ENCODE measurements at places on chromosomes 1 and 21. TPM values are rescaled to one million over a fixed set of nuclear protein-coding genes. Genes with fewer than 3 reads are reported as not detected.

GRCh38 chr1:70503358-70503757, 92.3 kb downstream of the CTH start:
- H3K4me3 ChIP-seq: no peak overlapping the region
- H3K4me1 ChIP-seq: peaks cover 4% of the 10 kb centered on the region
- no peaks in the 10 kb centered on the region for H3K27me3 ChIP-seq
- H3K27ac ChIP-seq: no peak overlapping the region

Gene CSF1
- total RNA-seq: 38.0 TPM

DNA sequence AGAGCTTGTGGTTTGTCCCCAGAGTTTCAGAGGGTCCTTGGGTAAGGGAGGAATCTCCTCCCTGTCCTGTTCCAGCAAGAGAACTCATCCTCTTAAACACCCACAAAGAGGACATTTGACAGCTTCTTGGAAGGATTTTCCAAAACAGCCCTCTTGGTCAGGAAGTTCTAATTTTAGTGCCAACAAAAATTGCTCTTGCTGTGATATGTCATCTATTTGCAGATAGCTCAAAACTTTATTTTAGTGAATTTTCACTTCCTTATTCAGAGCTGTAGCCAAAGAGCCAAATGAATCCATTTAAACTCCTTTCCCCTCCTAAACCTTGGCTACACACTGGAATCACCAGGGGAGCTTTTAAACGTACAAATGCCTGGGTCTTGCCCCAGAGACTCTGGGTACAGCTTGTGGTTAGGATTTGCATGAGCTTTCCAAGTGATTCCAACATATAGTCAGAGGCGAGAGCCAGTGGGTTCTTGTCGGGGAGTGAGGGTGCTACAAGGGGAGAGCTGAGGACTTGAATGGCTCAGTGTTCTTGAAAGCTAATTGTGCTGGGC, 11.8 kb upstream of the RASSF5 start:
- DNase-seq: peak; percentile 85
- H3K27ac ChIP-seq: peak overlapping the region; percentile 25
- H3K4me3 ChIP-seq: no peak overlapping the region
- H3K36me3 ChIP-seq: peaks cover 44% of the 10 kb centered on the region
- no peaks in the 10 kb centered on the region for H3K27me3 ChIP-seq

DNA sequence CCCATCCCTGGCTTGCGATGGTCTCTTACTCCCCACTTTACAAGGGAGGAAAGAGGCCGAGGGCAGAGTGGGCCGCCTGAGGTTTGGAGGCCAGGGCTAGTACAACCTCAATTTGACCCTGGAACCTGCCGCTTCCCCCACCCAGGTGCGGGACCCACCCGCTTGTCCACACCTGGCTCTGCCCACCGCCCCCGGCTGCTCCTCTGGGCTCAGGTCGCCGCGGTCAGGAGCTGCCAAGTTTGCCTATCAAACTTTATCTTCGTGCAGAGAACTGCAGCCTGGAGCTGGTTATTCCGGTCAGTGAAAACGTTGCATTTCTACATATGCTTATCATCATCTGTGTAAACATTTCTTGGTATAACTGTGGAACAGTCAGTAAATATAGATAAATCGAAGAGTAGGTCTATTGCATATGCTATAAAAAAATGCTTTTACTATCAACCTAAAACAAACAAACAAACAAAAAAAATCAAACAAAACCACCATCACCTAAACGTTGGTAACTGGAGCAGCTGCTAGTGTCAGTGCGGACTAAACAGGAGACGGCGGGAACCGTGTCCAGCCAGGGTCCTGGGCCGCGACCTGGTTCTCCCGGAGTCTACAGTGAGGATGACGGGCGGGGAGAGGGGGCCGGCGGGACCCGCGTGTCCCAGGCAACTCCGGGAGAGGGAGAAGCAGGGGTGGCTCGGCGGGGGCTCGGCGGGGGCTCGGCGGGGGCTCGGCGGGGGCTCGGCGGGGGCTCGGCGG, 906 bp upstream of the ADARB1 start:
- peak overlapping the region; percentile 17 for H3K27ac ChIP-seq
- no peaks in the 10 kb centered on the region for H3K36me3 ChIP-seq
- H3K4me3 ChIP-seq: peak overlapping the region; percentile 82
- DNase-seq: peak; percentile 88
- no peaks in the 10 kb centered on the region for H3K27me3 ChIP-seq

Gene DTL
- total RNA-seq: 2.9 TPM

DNA sequence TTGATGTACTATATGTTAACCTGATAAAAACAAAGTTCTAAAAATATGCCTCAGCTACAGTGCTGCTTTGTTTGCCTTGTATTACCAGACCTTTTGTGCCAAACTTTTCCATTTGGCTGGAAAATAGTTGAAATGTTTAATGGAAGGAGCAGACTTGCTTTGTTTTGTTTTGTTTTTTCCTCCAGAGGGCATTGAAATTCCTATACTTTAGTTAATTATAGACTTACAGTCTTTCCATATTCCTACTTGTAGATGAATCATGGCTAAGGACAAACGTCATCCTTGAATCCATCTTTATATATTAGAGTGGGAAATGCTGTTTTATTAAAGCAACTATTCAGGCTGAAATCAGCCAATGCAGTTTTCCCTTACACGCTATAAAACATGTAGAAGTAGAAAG, 6.7 kb downstream of the CAP1 start:
- H3K27me3 ChIP-seq: no peaks in the 10 kb centered on the region
- H3K4me3 ChIP-seq: no peak overlapping the region
- H3K36me3 ChIP-seq: peaks cover 25% of the 10 kb centered on the region
- peak overlapping the region; percentile 18 for H3K27ac ChIP-seq
- no peak for DNase-seq

DNA sequence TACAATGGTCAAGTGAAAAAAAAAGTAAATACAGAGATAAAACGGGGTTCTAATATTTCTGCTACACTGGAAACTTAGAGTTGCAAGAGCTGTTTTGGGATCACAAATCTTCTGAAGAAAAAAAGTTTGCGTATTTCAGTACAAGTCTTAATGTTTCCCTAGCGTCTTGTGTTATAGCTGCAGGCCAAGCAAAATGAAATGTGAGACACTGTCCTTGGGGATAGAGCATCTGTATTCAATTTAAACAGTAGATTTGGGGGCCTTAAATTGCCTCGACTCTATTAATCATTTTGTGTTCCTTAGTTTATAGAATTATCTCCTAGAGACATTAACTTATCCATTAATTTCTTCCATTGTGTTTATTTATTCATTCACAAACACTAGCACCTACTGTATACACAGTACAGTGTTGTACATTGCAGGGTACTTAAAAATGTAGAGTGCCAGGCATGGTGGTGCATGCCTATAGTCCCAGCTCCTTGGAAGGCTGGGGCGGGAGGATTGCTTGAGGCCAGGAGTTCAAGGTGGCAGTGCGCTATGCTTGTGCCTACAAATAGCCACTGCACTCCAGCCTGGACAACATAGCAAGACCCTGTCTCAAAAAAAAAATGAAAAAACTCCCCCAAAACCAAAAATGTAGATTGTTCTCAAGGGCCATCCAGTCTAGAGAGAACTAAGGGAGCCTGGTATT, 7.9 kb downstream of the DISC1 start:
- H3K27me3 ChIP-seq: no peaks in the 10 kb centered on the region
- H3K36me3 ChIP-seq: no peaks in the 10 kb centered on the region
- peaks cover 15% of the 10 kb centered on the region for H3K4me1 ChIP-seq

- H3K36me3 ChIP-seq: no peaks in the 10 kb centered on the region
- no peaks in the 10 kb centered on the region for H3K27me3 ChIP-seq
- H3K4me3 ChIP-seq: peak overlapping the region; percentile 70
- H3K27ac ChIP-seq: peak overlapping the region; percentile 84
- peak; percentile 94 for DNase-seq
These were observed 19.5 kb downstream of the SZRD1 start for GRCh38 chr1:16386454-16387113.

GRCh38 chr1:4681026-4681425, 26.6 kb downstream of the AJAP1 start:
- peak; percentile 51 for DNase-seq
- H3K4me3 ChIP-seq: no peak overlapping the region
- H3K27me3 ChIP-seq: no peaks in the 10 kb centered on the region
- H3K36me3 ChIP-seq: no peaks in the 10 kb centered on the region

- no peak for DNase-seq
- no peak overlapping the region for H3K4me3 ChIP-seq
- peaks cover 14% of the 10 kb centered on the region for H3K4me1 ChIP-seq
- no peaks in the 10 kb centered on the region for H3K36me3 ChIP-seq
These were observed 170.7 kb downstream of the PSMG1 start for GRCh38 chr21:39012326-39013230.

Gene FPGT
- total RNA-seq: 19.2 TPM

Gene C1orf105
- total RNA-seq: not detected

Gene WNT4
- not detected for total RNA-seq

Gene XCL1
- total RNA-seq: not detected

DNA sequence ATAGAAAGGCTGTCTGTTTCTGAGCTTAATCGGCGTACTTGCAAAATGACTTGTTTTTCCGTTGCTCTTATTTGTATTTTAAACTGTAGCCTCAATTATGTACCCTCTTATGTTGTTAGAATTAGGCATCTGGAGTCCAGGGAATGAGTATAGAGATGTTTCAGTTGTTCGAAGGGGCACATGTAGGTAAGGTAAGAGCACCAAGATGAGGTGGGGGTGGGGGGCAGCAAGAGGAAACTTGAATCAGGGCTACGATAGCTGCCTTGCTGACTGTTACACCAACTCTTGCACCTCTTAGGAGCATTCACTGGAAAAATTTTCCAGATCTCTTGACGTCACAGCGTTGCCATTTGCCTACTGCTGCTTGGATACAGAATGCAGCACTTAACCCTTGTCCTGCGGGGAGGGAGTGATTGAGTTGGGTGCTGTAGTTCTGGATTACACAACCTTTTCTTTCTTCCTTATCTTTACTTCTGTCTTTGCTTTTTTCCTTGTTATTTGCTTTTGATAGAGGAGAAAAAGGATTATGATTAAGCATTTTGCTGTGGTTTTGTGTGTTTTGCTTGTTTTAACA, 3.2 kb downstream of the ATP1B1 start:
- peaks cover 12% of the 10 kb centered on the region for H3K36me3 ChIP-seq
- DNase-seq: peak; percentile 88

DNA sequence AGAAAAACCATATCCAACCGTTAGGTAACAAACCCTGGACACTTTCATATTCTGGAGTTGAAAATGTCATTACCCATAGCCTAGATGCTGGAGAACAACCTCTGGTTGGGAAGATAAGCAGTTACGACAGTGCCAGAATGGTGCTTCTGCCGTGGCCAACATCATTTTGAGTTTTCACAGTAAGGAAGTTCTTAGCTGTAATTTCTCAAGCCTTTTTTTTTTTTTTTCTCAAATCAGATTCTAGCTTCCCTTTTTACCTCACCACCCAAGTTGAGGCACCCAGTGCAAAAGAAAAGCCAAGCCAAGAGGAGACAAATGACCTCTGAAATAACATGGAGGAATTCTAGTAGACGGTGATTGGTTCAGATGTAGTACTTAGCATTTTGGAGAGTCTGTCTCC, 21.8 kb downstream of the PPT1 start:
- DNase-seq: no peak
- H3K4me3 ChIP-seq: no peak overlapping the region
- H3K27me3 ChIP-seq: no peaks in the 10 kb centered on the region
- H3K36me3 ChIP-seq: peaks cover 67% of the 10 kb centered on the region
- H3K4me1 ChIP-seq: peaks cover 16% of the 10 kb centered on the region

DNA sequence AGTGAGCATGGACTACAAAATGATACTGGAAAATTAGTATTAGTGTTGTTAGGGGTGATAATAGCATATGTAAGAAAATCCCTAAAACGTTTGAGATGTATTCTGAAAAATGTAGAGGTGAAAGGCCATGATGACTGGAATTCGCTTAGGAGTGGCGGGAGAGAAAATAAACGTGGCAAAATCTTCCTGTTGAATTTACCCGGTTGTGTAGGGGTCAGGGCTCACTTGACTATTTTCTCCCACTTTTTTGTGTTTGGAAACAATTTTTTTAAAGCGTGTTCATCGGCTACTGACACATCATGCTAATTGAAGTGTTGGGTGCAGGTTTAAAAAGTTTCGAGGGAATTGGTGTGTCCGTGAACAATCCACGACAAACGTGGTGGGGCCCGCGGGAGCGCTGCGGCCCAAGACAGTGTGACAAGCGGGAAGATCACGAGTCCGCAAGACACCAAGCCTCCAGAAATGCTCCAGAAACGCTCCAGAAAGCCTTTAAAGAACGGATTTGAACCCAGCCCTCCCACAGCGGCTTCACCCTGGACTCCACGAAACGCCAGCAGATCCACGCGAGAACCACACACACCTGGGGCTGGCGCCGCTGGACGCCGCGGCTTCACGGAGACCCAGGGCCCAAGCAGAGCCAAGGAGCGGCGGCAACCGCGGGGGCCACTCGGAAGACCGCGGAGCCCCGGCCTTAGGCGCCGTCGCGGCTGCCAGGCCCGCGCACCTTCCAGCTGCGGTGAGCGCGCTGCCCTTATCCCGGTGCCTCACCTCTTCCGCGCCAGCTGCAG, 573 bp downstream of the PSMG1 start:
- no peaks in the 10 kb centered on the region for H3K27me3 ChIP-seq
- DNase-seq: no peak
- H3K27ac ChIP-seq: peak overlapping the region; percentile 90
- peak overlapping the region; percentile 88 for H3K4me3 ChIP-seq
- H3K4me1 ChIP-seq: peaks cover 18% of the 10 kb centered on the region
- peaks cover 25% of the 10 kb centered on the region for H3K36me3 ChIP-seq

Gene OR10K2
- total RNA-seq: not detected

Gene TNFRSF8
- under 0.01 TPM for total RNA-seq

Gene LCE1C
- total RNA-seq: not detected

GRCh38 chr21:35223480-35224156, 174.5 kb upstream of the RUNX1 start:
- H3K4me1 ChIP-seq: peaks cover 27% of the 10 kb centered on the region
- H3K27me3 ChIP-seq: no peaks in the 10 kb centered on the region
- no peak overlapping the region for H3K4me3 ChIP-seq
- no peak overlapping the region for H3K27ac ChIP-seq

GRCh38 chr1:5729636-5730145, 262.5 kb downstream of the NPHP4 start:
- H3K4me3 ChIP-seq: no peak overlapping the region
- H3K36me3 ChIP-seq: no peaks in the 10 kb centered on the region
- no peak overlapping the region for H3K27ac ChIP-seq
- no peaks in the 10 kb centered on the region for H3K27me3 ChIP-seq

DNA sequence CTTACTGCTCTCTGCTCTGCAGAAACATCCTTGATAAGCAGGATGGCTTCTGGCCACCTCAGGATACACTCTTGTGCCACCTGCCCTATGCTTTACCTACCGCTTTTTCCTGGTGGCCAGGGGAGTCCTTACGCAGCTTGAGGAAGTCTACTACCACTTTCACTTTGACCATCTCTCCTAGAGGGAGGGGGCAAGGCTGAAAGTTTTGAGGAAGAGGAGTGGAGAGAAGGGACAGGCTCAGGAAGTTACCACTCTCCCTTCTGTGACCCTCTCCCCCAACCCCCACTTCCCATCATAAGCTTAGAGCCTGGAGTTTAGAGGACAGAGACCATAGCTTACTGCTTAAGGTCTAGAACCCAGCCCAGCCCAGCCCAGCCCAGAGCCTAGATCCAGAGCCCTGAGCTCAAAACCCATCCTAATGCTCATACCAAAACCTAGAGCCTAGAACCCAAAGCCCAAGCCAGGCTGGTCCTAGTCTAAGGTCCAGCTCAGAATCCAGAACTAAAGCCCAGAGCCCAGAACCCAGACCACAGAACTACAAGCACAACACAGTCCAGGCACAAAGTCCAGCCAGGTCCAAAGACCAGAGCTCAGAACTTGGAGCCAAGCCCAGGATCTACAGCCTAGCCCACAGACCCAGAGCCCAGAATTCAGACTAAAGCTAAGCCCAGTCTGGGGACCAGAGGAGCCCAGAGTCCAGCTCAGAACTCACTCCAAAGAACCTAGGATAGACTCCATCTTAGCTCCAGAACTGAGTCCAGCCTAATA, 18.0 kb upstream of the MFSD2A start:
- H3K4me3 ChIP-seq: no peak overlapping the region
- no peaks in the 10 kb centered on the region for H3K36me3 ChIP-seq

Gene PTGS2
- total RNA-seq: 3.3 TPM

Measured in osteoblast (primary cell).